ENCODE measurements at places on chromosomes 7 and 10.

- no peak for DNase-seq
Measured at GRCh38 chr7:75844158-75844557, 30.6 kb upstream of the CCL24 start.

DNA sequence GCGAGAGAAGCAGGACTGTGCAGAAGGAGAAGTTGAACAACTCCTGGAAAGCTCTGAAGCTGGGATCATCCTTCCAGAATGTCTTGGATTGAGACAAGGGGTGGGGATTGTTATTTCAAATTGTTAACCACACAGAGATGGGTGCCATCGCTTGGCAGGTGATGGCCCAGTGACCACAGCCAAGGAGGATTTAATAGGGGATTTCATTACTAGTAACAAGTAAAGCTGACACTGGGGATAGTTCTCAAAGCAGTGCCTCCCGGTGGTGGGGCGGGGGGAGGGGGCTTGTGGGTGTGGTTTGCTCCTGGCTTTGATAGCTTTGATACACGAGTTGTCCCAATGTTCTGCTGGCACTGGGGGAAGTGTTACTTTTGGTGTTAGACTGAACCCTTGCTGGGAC, 59.2 kb downstream of the ZNF503 start:
- no peak for DNase-seq

DNA sequence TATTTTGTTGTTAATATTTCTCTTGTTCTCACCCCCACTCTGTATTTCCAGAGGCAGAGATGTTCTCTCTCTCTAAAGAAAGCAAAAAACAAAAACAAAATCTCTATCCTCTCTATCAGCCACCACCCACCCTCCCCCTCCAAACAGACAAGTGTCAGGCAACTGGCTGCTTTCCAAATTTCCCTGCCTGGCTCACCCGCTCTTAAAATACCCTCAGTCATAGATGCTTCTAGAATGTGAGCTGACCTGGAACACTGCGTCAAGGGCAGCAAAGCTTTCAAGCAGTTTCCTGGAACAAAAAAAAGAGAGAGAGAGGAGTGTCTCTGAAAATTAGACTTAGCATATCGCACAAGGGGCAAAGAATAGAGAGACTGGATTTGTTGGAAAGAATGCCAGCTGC, 341.0 kb upstream of the ZMIZ1 start:
- no peak for DNase-seq

DNA sequence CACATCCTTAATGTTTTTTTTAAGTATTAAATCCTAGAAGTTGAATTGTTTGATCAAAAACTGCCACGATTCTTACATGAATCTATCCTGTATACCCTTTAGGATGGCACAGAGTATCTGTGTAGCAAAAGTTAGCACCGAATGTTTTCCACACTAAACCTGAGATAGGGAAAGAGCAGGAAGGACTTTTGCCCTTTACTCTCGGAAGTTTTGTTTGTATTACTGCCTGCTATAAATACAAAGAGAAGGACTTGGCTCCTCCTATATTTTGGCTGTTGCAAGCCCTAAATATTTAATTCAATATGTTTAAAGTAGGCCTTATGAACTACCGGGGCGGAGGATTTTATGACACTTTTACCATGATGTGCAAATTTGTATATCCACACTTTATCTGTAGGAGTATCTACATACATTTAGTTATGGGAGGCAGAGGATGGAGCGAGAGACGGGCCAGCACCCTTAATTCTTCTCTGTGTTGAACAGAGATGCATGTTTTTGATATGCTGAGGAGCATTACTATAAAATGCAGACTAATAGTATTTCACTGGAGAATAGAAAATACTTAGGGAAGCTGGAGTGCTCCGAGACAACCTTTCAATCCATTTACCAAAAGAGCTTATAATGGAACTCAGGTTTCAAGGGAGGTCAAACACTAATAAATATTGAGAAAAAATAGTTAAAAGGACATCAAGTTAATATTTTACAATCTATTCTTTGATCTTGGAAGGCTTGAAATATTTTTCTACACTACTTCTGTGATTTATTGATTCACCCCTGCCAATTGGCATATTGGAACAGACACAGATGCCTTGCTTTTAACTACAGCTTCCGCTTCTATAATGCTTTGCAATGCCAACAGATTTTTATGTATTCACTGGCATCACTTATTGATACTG, 97.4 kb downstream of the CHN2 start:
- DNase-seq: no peak

DNA sequence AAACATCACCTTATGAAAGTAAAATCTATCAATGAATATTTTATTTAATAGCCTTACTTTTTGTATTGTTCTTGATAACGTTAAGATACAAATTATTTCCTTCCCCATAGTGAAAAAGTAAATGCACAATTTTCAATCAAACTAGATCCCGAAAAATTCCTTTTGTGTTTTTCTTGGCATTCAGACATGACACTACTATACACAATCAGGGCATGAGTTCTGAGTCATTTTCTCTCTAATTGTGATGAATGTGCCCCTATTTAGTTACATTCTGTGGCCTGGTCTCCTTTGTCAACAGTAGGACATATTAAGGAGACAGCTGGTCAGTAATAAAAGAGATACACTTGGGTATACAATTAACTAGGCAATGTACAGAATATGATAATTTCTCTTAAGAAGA, 19.8 kb downstream of the COL1A2 start:
- no peak for DNase-seq

Measured in right lung (tissue), 10 donors.